ENCODE measurements at places on chromosomes 1 and 21.
A peak's percentile ranks its signal among the peaks of the same experiment; 100 is the strongest.

DNA sequence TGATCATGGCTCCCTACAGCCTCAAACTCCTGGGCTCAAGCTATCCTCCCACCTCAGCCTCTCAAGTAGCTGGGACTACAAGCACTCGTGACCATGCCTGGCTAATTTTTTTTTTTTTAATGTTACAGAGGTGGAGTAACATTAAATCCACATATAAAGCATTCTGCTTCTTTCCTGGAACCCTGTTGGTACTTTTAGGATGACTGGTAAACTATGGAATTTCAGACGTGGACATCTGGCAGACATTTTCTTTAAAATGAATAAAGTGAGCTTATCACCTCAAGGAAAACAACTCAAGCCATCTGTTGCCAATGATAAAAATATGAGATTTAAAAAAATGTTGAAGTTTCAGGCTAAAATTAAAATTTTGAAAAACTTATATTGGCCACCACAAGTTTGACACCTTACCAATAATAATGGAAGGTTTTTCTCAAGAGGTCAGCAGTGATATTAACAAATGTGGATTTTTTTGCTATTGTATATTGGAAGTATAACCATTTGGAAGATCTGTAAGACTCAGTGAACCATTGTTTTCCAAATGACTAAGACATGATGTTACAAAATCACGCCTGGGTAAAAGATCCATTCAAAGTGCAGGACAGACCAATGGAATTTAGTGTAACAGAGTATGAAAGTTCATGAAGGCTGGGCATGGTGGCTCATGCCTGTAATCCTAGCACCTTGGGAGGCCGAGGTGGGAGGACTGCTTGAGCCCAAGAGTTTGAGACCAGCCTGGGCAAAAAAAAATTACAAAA is 52.7 kb upstream of the EIF4G3 start:
- no peak for DNase-seq

- no peak for DNase-seq
Observed at GRCh38 chr1:23441446-23442148, 17.0 kb upstream of the TCEA3 start.

- no peak for DNase-seq
Observed at GRCh38 chr1:172343240-172344160, 77.0 kb upstream of the C1orf105 start.

- DNase-seq: no peak
Observed at GRCh38 chr21:14591377-14591776, 45.3 kb upstream of the SAMSN1 start.

DNA sequence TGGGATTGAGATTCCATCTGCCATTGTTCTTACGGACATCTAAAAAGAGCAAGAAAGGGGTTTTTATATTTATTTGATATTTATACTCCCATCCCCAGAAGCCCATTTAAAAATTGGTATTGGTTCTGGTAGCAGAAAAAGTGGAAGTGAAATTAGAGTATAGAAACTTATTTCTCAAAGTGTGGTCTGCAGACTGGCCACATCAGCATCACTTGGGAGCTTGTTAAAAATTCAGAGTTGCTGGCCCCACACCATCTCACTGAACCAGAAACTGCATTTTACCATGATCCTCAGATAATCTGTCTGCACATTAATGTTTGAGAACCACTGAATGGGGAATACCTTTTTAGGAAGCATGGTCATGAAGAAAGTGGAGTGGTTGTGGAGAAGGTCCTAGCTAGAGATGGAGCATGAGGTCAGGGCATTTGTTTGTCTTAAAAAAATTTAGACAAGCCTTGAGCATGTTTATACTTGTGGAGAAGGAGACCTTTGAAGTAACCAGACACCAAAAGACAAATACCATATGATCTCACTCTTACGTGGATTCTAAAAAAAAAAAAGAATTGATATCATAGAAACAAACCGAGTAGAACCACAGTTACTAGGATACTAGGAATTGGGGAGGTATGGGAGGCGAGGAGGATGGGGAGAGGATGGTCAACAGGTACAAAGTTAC is 116.3 kb downstream of the ST6GALNAC3 start:
- DNase-seq: no peak

DNA sequence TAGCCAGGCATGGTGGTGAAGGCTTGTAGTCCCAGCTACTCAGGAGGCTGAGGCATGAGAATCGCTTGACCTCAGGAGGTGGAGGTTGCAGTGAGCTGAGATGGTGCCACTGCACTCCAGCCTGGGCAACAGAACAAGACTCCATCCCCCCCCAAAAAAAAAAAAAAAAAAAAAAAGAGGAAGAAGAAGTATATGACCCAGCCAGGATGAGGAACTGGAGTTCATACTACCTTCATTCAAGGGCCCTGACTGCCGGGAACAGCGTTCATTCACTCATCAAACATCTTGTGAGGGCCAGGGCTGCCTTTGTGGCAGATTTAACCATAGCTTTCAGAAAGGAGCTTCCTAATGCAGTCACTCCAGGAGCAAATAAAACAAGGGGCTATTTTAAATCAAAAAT is 127.6 kb downstream of the MRPS6 start:
- no peak for DNase-seq

- no peak for DNase-seq
Observed at GRCh38 chr1:97163591-97164275, 442.1 kb downstream of the PTBP2 start.

DNA sequence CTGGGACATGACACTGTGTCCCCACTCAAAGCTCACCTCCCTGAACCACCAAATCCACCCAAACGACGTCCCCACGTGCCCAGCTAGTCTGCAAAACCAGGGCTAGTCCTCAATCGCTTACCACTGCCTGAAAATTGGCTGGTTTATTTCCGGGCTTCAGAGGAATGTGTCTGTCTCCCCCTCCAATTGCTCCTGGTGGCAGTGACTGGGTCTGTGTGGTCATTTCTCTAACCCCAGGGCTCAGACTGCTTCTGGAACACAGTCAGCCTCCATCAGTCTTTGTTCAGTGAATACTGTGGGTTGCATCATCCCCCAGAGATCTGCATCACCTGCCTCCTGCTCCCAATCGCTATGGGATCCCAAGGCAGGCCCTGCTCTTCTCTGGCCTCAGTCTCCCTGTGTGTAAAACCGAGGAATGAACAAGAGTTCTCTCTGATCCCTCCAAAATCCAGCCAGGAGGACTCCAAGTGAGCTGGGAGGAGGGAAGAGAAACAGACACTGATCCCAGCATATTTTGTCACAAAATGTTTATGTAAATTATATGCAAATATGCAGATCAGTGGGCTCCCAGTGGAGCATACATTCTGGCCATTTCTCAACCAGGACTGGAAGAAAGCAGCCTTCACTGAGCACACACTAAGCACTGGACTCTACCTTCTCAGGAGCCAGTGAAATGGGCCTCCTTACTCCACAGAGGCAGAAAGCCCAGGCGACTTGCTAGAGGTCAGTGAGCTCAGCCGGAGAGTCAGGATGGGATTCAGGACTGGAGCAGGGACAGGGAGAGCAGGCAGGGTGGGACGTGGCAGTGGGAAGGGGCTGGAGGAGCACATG is 20.9 kb downstream of the SDC3 start:
- DNase-seq: peak; percentile 34

GRCh38 chr1:207937204-207937603 is 26.3 kb upstream of the CD34 start:
- DNase-seq: no peak

- no peak for DNase-seq
Observed at GRCh38 chr1:91725618-91725988, 160.3 kb downstream of the TGFBR3 start.

- no peak for DNase-seq
Observed at GRCh38 chr1:235746245-235746644, 96.7 kb upstream of the GNG4 start.

GRCh38 chr1:40267767-40268187 is 9.7 kb downstream of the ZMPSTE24 start:
- DNase-seq: no peak

- no peak for DNase-seq
Observed at GRCh38 chr21:29320031-29320430, 21.3 kb downstream of the BACH1 start.

GRCh38 chr1:193479187-193479586 is 292.8 kb upstream of the B3GALT2 start:
- DNase-seq: no peak

DNA sequence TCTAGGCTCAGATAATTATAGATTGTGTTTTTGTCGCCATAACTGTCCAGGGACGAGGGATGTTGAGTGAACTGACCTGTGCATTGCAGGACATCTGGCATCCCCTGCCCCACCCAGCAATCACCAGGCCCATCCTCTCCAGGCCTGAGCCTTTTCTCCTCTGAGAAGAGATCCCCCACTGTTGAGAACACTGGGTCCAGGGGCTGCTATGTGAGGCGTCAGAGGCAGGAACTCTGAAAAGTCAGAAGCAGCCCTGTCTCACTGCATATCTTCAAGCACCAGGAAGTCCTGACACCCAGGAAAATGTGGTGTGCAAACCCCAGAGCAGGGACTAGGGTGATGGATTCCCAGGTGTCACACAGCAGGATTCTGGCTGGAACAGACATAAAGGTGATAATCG is 17.1 kb upstream of the ACBD3 start:
- no peak for DNase-seq

DNA sequence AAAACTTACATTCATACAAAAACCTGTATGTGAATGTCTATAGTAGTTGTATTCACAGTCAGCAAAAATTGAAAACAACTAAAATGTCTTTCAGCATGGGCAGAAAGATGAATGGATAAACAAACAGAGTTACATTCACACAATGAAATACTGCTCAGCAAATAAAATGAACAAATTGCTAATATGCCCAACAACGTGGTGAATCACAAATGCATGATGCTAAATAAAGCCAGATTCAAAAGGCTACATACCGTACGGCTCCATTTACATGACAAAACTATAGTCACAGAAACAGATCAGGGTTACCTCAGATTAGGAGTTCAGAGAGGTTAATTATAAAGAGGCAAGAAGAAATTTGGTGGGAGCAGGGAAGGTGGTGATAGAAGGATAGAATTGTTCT is 100.7 kb upstream of the KCTD3 start:
- no peak for DNase-seq

DNA sequence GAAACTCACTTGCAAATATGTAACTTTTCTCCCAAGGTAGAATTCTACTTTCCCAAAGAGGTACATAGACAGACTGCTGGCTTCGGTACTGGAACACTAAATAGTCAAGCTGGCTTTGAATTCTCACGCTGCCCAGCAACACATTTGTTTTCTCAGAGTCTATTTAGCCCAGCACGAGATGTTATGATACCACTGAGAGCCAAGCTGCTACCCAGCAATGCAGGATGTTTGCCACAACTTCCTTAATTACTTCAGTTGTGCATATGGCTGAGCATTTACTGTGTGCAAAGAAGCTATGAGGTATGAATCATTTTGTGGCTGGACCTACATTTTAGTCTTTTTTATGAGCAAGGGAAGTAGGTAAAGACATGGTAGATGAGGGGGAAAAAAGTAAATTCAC is 793.2 kb downstream of the PLA2G4A start:
- no peak for DNase-seq

GRCh38 chr1:3858231-3858981 is 1.1 kb downstream of the DFFB start:
- DNase-seq: peak; percentile 49

DNA sequence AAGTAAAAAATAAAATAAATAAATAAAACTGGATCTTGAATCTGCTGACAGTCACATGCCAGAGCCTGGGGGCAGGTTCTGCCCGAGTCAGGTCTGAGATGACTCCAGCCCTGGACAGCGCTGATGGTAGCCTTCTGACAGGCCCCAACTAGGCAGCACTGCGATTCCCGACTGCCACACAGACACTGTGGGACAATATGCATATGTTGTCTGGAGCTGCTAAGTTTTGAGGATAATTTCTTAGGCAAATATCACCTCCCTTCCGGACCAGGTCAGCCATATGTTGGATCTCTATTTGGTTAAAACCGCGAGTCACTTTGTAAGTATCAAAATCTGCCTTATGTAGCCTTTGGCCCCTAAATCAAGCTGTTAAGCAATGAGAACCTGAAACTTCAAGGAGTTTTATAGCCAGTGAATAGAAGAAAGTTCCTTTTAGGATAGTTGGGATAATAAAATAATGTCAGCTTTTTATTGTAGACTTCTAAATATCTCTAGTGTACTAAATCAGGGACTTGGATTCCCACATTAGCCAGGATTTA is 20.8 kb upstream of the TRIM17 start:
- DNase-seq: no peak

DNA sequence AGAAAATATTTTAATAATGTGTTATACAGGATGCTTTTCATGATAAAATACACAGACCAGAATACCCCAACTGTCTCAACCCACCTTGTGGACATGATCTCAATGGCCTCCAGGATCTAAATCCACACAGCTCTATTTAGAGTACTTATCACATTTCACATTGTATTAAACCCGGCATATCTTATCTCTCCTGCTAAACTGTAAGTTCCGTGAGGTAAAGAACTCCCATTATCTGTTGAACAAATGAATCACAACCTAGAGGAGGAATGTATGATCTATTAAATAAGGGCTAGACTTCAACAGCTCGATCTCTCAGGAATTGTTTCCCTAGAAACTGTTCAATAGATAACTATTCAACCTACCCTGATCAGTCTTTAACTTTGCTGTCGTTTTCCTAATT is 6.9 kb downstream of the ETV3 start:
- DNase-seq: no peak

- no peak for DNase-seq
Observed at GRCh38 chr1:228350831-228351781, 55.5 kb downstream of the TRIM11 start.

GRCh38 chr1:44862829-44863401 is 19.9 kb upstream of the PTCH2 start:
- no peak for DNase-seq

GRCh38 chr1:48547561-48548220 is 75.7 kb upstream of the SPATA6 start:
- no peak for DNase-seq
